ENCODE measurements at places on chromosomes 11 and 22.
A peak's percentile ranks its signal among the peaks of the same experiment; 100 is the strongest.

GRCh38 chr22:37716708-37717107, 19.9 kb downstream of the TRIOBP start:
- no peak for DNase-seq

DNA sequence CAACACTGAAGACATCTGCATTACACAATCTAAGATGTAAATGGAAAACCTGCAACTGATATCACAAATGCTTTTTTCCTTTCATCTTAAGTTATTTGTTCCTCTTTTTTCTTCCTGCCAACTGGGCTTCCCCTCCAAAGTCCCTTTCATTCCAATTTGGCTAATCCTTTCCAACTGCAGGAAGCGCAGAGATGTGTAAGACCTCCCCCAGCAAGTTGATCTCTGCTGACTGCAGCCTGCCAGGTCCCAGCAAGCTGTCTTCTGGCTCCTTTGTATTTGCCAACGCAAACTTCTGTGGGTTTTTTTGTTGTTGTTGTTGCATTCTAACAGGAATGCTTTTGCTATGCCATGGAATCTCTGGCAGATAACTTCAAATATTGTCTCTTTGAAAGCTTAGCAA, 38.5 kb upstream of the LRRC4C start:
- no peak for DNase-seq

- DNase-seq = no peak
These were observed 10.2 kb downstream of the ADAMTS8 start for GRCh38 chr11:130418210-130418609.

- DNase-seq = no peak
These were observed 4.8 kb downstream of the BEST1 start for GRCh38 chr11:61954851-61955421.

DNA sequence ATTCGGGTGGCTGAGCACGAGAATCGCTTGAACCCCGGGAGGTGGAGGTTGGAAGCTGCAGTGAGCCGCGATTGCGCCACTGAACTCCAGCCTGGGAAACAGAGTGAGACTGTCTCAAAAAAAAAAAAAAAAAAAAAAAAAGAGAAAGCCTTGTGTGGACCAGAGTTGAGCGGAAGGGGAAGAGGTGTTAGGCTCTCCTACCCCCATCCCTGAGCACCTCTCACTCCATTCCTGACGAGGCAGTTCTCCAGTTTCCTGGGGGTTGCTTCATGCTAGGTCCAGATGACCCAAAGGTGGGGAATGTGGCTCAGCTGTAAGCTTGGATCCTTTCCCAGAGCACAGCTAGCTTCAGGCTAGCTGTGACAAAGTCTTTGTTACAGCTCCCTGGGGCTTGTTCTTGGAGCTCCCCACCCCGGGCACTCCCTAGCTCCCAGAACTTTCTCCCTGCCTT, 8.8 kb upstream of the DNAL4 start:
- no peak for DNase-seq

- peak; percentile 82 for DNase-seq
These were observed 18.5 kb downstream of the CD5 start for GRCh38 chr11:61120706-61121191.

- no peak for DNase-seq
These were observed 116.8 kb downstream of the MED15 start for GRCh38 chr22:20624161-20624616.

GRCh38 chr11:13468750-13469149, 5.7 kb upstream of the BTBD10 start:
- DNase-seq = no peak
